ENCODE measurements at places on chromosomes 6 and 20.

- no peak for DNase-seq
- H3K4me3 ChIP-seq: no peak overlapping the region
- H3K4me1 ChIP-seq: no peaks in the 10 kb centered on the region
- no peaks in the 10 kb centered on the region for H3K27me3 ChIP-seq
Observed at GRCh38 chr20:10562899-10563298, 110.9 kb downstream of the JAG1 start.

DNA sequence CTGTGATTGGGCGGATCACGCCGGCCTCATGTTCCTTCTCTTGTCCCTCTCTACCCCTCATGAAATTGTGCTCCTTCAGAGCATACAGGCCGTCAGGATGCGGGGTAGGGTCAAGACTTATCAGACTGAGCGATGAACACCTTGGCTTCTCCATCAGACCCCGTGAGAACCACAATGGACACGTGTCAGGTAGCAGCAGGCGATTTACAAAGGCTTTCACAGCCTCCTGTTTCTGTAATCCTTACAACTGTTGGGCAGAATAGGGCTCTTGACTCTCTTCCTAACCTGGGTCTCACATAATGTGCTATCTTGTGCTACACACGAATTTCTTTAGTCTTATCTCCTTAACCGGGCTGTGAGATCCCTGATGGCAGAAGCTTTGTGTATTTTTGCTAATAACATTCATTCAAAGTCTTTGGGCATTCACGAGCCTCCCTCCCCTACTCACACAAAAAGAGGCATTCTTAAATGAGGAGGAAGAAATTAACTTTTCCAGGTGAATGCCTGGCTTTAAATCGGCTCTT lies 122.9 kb upstream of the SLC22A23 start:
- H3K4me3 ChIP-seq: no peak overlapping the region
- no peaks in the 10 kb centered on the region for H3K27me3 ChIP-seq
- no peaks in the 10 kb centered on the region for H3K4me1 ChIP-seq
- H3K27ac ChIP-seq: no peak overlapping the region
- DNase-seq: no peak

- H3K4me1 ChIP-seq: peaks cover 11% of the 10 kb centered on the region
- peak overlapping the region; percentile 94 for H3K27ac ChIP-seq
- DNase-seq: peak; percentile 55
- H3K36me3 ChIP-seq: no peaks in the 10 kb centered on the region
Observed at GRCh38 chr20:3935295-3935955, 46.2 kb downstream of the PANK2 start.

DNA sequence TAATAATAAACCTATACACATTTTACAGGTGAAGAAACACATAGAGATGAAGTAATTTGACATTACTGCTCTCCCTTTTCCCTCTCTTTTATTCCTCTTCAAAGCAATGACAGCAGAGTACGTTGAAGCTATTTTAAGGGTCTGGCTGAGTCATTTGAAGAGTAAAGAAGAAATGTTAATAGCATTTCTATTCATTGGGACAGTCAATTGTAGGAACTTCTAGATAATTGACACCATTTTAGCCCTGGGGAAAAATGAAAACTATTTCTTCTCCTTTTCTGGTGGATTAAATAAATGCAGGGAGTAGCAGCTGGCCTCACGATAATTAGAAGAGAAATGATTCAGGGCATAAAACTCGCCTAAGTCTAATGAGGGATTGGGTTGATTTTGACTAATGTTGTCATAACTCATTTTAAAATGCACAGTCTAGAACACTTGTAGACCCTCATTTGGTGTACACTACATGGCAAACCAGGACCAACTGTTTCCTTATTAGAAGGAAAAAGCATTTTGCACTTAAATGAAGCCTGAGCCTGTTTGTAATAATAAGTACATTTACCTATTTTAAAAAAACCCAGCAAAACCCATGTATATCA lies 48.1 kb downstream of the RIPOR2 start:
- no peaks in the 10 kb centered on the region for H3K4me1 ChIP-seq
- no peak overlapping the region for H3K4me3 ChIP-seq
- no peak overlapping the region for H3K27ac ChIP-seq
- DNase-seq: no peak
- no peaks in the 10 kb centered on the region for H3K27me3 ChIP-seq

All from uterus (tissue), 4 donors.